Activated naive CD8-positive, alpha-beta T cell treated with anti-CD3 and anti-CD28 coated beads, Interleukin-2, amount 10 ng/mL, durations not matched to agents 7 days and 5 days (primary cell): ENCODE measurements at places on chromosomes 6 and 20. TPM values are rescaled to one million over a fixed set of nuclear protein-coding genes. Genes with fewer than 3 reads are reported as not detected.

Gene APCDD1L
- total RNA-seq, result not detected

DNA sequence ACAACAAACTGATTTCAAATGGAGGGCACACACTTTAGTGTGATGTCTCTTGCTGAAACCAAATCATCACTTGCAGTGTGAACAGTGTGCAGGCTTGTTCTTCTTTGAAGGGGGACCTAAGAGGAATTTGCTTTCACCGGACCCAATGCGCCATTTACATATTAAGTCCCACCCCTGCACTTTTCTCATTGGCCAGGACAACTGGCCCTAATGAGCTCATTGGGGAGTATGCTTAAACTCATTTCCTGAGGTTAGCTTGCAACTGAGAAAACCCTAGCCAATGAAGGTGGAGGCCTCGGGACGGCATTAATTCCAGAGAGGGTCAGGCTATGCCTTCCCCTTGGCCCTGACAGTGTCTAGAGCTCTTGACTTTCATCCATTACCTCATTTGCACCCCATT, 58.7 kb downstream of the VEGFA start:
- no peak for DNase-seq
- peaks cover 4% of the 10 kb centered on the region for H3K4me1 ChIP-seq
- H3K36me3 ChIP-seq, result no peaks in the 10 kb centered on the region
- H3K4me3 ChIP-seq, result no peak overlapping the region
- H3K27ac ChIP-seq, result no peak overlapping the region

DNA sequence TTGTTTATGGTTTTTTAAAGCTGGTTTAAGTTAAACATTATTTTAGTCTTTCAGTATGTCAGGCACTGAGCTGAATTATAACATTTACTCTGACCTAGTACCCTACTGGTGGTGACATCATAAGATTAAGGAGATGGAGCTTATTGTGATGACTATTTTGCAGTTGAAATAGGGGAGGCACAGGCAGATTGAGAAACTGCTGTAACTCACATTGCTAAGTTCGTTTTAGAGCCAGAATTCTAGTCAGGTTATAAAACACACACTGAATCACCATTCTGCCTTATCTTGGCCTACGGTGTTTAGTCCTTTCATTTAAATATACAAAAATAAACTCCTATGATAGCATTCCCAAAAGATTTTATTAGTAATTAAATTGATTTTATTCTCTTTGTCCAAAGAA, 584.1 kb downstream of the TFAP2A start:
- no peaks in the 10 kb centered on the region for H3K36me3 ChIP-seq
- H3K4me3 ChIP-seq, result no peak overlapping the region
- H3K27me3 ChIP-seq, result no peaks in the 10 kb centered on the region
- no peak overlapping the region for H3K27ac ChIP-seq
- H3K4me1 ChIP-seq, result no peaks in the 10 kb centered on the region

DNA sequence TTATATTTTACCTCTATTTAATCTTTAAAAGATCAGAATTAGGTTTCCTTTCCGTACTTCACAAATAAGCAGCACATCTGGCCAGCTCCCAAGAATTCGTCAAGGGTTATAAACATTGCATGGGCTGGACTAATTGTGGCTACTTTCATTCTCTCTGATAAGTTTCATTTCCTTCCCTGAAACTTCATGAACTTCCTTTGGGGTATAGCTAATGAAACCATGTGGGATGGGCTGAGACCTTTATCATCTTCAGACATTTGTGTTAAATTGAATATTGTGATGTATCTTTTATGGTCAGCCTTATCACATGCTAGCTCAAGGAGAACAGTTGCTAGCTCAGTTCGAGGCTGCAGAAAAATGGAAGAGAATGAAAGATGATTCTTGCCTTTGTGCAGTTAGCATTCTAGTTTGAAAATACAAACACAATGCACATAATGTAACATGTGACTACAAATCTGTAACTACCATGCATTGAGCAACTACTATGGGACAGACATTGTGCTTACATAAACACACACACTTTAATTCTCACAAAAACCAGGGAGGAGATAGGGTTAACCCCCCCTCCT, 1.7 kb upstream of the GMPR start:
- H3K27me3 ChIP-seq, result peaks cover 23% of the 10 kb centered on the region
- peak overlapping the region; percentile 81 for H3K4me3 ChIP-seq
- peaks cover 2% of the 10 kb centered on the region for H3K36me3 ChIP-seq
- DNase-seq, result no peak
- peak overlapping the region; percentile 63 for H3K27ac ChIP-seq

DNA sequence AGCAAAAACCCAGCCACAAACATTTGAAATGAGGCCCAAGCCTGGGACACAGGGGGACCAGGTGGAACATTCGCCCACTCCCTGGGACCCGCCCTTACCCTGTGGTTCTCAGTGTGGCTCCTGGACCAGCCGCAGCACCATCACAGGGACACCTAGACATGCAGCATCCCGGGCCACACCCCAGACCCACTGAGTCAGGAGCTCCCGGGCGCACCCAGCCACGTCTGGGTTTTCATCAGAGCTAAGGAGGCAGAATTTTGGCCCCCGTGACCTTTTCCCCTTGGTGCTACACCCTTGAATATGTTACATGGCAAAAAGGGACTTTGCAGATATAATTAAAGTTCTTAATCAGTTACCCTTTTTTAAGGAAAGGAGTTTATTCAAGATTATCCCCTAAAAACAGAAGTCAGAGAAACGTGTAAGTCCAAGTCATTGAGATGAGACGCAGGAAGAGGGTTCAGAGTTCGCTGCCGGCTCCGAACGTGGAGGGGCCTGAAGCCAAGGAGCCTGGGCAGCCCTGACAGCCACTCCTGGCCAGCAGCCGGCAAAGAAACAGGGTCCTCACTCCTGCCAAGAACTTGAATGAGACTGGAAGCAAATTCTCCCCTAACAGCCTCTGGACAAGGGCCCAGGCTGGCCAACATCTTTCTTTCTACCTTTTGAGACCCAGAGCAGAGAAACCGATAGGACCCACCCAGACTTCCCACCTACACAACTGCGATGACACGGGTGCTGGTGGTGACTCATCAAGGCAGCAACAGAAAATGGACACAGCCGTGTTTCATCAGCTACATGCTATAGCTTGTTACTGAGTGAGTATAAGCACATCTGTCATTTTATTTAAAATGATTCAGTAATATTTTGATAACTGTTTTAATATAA, 25.3 kb downstream of the BFSP1 start:
- H3K27ac ChIP-seq, result peak overlapping the region; percentile 83
- no peaks in the 10 kb centered on the region for H3K36me3 ChIP-seq

GRCh38 chr6:70956191-70956450, 739 bp downstream of the B3GAT2 start:
- no peak for DNase-seq
- peaks cover 69% of the 10 kb centered on the region for H3K27me3 ChIP-seq
- H3K27ac ChIP-seq, result no peak overlapping the region
- H3K4me3 ChIP-seq, result peak overlapping the region; percentile 68

DNA sequence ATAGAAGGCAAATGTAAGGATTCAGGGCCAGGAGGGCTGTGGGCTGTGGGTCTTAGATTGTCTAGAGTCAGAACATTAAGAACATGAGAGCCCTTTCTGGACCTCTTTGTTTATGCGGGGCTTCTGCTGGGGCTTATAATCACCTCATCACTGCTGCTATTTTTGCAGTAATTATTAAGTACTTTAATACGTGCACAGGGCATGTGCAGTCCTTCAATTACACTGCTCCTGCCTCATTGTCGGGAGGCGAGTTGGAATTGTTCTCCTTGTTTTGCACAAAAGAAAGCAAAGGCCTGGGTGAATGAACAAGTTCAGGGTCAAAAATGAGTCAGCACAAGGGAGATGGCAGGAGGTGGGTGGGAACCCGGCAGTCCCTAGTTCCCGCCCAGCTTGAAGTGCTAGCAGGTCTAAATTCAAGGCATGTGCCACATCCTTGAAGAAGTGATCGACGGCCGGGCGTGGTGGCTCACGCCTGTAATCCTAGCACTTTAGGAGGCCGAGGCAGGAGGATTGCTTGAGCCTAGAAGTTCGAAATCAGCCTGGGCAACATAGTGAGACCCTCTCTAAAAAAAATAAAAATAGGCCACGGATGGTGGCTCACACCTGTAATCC, 34.4 kb upstream of the PTPN1 start:
- peaks cover 15% of the 10 kb centered on the region for H3K4me1 ChIP-seq
- no peak overlapping the region for H3K4me3 ChIP-seq
- no peaks in the 10 kb centered on the region for H3K27me3 ChIP-seq
- H3K36me3 ChIP-seq, result no peaks in the 10 kb centered on the region
- no peak overlapping the region for H3K27ac ChIP-seq
- no peak for DNase-seq

- peaks cover 87% of the 10 kb centered on the region for H3K27me3 ChIP-seq
- H3K4me3 ChIP-seq, result peak overlapping the region; percentile 50
- H3K27ac ChIP-seq, result no peak overlapping the region
- peak; percentile 36 for DNase-seq
- H3K36me3 ChIP-seq, result no peaks in the 10 kb centered on the region
These were observed 732 bp downstream of the CYP24A1 start for GRCh38 chr20:54172856-54173652.
